ENCODE measurements at places on chromosomes 1 and 21. TPM values are rescaled to one million over a fixed set of nuclear protein-coding genes. Genes with fewer than 3 reads are reported as not detected.
A peak's percentile ranks its signal among the peaks of the same experiment; 100 is the strongest.

Gene PLPPR5
- not detected for polyA plus RNA-seq

Gene WNT4
- 0.06 TPM for polyA plus RNA-seq

Gene PSMB2
- polyA plus RNA-seq: 44.1 TPM

DNA sequence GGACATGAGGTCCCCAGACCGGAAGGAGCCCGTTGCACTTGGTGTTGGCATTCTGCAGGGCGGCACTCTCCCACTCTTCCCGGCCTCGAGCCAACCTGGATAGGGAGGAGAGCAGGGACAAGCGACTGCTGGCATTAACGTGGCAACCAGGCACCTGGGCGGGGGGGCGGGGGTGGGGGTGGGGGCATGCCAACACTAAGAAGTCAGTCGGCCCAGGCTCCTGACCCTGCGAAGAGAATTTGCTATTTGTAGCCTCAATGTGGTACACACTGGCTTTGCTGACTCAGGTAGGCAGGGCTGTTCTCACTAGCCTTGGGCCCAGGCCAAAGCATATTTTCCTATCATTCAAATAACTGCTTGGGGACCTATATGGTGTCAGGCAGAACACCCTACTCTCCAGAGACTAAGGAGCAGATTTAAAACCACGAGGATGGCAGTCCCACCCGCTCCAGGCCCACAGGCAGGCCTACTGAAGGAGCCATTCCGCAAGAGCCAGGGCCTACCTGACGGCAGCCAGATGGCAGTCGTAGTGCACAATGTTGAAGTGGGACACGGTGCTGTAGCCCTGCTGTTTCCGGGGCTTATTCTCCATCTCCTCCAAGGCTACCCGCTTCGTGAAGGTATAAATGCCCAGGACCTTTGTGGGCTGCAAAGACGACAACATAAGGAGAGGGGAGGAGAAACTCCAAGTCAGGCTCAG, 123.7 kb downstream of the UBR4 start:
- peak; percentile 32 for DNase-seq

GRCh38 chr1:201085902-201086735, 26.1 kb downstream of the CACNA1S start:
- peak; percentile 44 for DNase-seq

DNA sequence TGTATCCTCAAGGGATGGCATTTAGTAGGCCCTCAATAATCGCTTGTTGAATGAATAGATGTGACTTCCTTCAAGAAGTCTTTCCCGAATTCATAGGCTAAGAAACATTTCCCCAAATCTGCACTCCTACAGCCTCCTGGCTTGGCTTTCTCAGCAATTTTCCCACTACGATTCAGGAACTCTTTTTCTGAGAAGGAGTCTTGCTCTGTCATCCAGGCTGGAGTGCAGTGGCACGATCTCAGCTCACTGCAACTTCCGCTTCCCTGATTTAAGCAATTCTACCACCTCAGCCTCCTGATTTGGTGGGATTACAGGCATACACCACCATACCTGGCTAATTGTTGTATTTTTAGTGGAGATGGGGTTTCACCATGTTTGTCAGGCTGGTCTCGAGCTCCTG, 37.9 kb upstream of the IFFO2 start:
- no peak for DNase-seq

DNA sequence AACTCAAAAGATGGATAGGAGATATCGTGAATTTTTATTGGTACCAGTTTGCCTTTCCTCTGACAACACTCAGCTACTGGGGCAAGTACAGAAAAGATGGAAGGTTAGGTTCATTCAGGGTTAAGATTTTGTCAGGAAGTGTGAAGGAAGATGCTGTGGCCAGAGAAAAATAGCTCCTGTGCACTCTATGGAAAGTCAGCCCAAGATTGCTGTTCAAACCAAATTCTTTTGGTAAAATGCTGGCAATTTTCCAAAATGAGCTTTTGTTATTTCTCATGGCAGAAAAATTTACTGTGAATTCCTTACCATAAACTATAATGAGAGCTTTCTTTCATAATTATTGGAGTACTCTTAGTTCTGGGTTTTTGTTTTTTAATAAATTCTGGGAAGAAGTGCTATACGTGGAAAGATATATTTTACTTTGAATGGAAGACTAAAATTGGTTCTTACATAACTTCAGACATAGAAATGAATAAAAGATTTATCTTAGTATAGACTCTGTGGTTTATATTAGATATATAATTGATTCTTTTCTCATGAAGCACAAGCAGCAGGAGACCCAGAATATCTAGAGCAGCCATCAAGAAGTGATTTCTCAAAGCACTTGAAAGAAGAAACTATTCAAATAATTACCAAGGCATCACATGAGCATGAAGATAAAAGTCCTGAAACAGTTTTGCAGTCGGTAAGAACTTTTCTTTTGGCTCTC, 112.2 kb downstream of the USP25 start:
- DNase-seq: no peak

- DNase-seq: no peak
Measured at GRCh38 chr1:203499643-203500278, 5.8 kb downstream of the OPTC start.

Measured in heart right ventricle (tissue), 16 donors.